ENCODE measurements at places on chromosomes 16 and 17.

- no peak overlapping the region for H3K4me3 ChIP-seq
- H3K27ac ChIP-seq: no peak overlapping the region
- peaks cover 67% of the 10 kb centered on the region for H3K27me3 ChIP-seq
- H3K36me3 ChIP-seq: peaks cover 3% of the 10 kb centered on the region
- H3K4me1 ChIP-seq: no peaks in the 10 kb centered on the region
These were observed 3.6 kb downstream of the FOXN1 start for GRCh38 chr17:28509789-28510188.

DNA sequence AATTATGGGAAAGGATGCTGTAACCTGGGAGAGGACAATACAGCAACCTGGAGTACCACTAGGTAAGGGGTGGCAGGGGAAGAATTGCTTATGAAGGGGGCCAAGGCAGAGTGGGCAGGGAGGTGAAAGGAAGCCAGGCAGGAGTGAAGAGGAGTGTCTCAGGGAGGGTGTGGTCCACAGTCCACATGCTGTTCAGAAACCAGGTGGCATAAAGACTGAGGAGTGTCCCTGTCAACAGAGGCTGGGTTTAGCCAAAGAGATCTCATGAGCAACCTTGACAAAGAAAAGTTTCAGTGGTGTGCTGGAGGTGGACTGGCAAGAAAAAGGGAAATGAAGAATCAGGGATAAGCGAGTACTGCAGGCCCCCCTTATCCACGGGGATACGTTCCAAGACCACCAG lies 88.4 kb downstream of the SPACA3 start:
- no peak overlapping the region for H3K4me3 ChIP-seq
- H3K27me3 ChIP-seq: peaks cover 65% of the 10 kb centered on the region
- H3K27ac ChIP-seq: no peak overlapping the region

GRCh38 chr16:55437625-55438024 lies 41.4 kb upstream of the MMP2 start:
- DNase-seq: no peak
- no peak overlapping the region for H3K27ac ChIP-seq
- H3K4me1 ChIP-seq: no peaks in the 10 kb centered on the region
- peaks cover 42% of the 10 kb centered on the region for H3K27me3 ChIP-seq
- H3K36me3 ChIP-seq: no peaks in the 10 kb centered on the region

- no peaks in the 10 kb centered on the region for H3K27me3 ChIP-seq
- H3K4me1 ChIP-seq: peaks cover 2% of the 10 kb centered on the region
- H3K4me3 ChIP-seq: no peak overlapping the region
- no peaks in the 10 kb centered on the region for H3K36me3 ChIP-seq
These were observed 31.4 kb upstream of the PABPN1L start for GRCh38 chr16:88897696-88898425.

DNA sequence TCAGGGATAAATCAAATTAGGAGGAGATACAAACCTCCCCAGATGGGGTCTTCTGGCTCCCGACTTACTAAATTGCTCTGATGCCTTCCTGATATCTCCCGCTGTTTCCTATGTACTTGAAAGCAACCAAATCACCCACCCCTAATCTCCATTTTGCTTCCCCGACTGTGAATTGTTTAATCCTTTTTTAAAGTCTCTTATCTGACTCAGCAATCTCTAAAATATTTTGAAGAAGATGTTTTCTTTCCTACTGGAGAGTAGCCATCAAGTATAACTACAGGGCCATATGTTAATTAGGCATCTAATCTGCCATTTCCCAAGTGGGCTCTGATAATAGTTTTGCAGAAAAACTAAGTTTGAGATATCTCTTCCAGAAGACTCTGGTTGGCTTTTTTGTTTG lies 365.2 kb upstream of the MAF start:
- no peaks in the 10 kb centered on the region for H3K36me3 ChIP-seq
- no peaks in the 10 kb centered on the region for H3K4me1 ChIP-seq
- H3K27ac ChIP-seq: no peak overlapping the region
- DNase-seq: no peak
- no peak overlapping the region for H3K4me3 ChIP-seq

- peaks cover 61% of the 10 kb centered on the region for H3K36me3 ChIP-seq
- no peaks in the 10 kb centered on the region for H3K27me3 ChIP-seq
- H3K4me1 ChIP-seq: peaks cover 33% of the 10 kb centered on the region
These were observed 36.1 kb downstream of the CYB5D2 start for GRCh38 chr17:4179071-4179470.

DNA sequence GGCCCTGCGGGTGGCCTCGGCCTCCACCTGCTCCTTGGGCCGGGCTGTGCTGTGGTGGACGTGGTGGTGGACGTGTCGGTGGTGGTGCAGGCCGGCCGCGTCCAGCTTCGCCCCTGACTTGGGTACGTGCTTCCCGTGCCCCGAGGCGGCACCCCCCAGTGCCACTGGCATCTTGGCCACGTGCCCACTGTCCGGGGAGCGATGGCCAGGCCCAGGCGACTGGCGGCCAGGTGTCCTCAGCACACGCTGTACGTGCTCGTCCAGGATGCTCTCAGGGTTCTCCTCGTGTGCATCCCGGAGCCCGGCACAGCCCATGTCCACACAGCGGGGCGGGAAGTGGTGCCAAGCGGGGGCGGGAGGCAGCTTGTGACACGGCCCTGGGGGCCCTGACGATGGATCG lies 14.9 kb downstream of the PDIA2 start:
- no peak for DNase-seq
- no peak overlapping the region for H3K27ac ChIP-seq
- H3K36me3 ChIP-seq: peaks cover 69% of the 10 kb centered on the region
- no peaks in the 10 kb centered on the region for H3K4me1 ChIP-seq

- no peak for DNase-seq
- H3K4me1 ChIP-seq: peaks cover 17% of the 10 kb centered on the region
- H3K4me3 ChIP-seq: no peak overlapping the region
- peaks cover 9% of the 10 kb centered on the region for H3K36me3 ChIP-seq
These were observed 39.0 kb downstream of the TK2 start for GRCh38 chr16:66510711-66511601.

DNA sequence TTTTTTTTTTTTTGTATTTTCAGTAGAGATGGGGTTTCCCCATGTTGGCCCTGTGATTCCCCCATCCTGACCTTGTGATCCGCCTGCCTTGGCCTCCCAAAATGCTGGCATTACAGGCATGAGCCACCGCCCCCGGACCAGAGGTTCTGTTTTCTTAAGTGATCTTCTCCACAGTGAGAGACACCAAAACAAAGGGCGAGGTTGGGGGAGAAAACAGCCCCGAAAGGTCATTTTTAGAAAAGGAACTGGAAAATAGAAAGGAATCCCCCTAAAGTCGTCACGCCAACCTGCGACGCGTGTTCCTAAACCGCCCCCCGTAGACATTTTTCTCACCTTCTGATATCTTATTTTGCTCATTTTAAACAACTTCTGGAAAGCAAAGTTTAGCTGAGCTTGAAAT lies 6.1 kb upstream of the AXIN2 start:
- DNase-seq: no peak
- H3K36me3 ChIP-seq: peaks cover 7% of the 10 kb centered on the region
- H3K27me3 ChIP-seq: peaks cover 20% of the 10 kb centered on the region
- no peak overlapping the region for H3K4me3 ChIP-seq
- no peak overlapping the region for H3K27ac ChIP-seq

- H3K27me3 ChIP-seq: no peaks in the 10 kb centered on the region
- H3K4me3 ChIP-seq: peak overlapping the region; percentile 81
- peaks cover 97% of the 10 kb centered on the region for H3K36me3 ChIP-seq
- peak overlapping the region; percentile 91 for H3K27ac ChIP-seq
- H3K4me1 ChIP-seq: peaks cover 50% of the 10 kb centered on the region
- no peak for DNase-seq
These were observed 30.4 kb downstream of the LITAF start for GRCh38 chr16:11556214-11556819.
